ENCODE measurements at places on chromosomes 7 and 10.

- no peak for DNase-seq
These were observed 14.8 kb downstream of the LRRC27 start for GRCh38 chr10:132346806-132347205.

GRCh38 chr7:103560136-103560535 lies 114.1 kb upstream of the SLC26A5 start:
- no peak for DNase-seq

GRCh38 chr7:105377903-105378302 lies 10.8 kb downstream of the SRPK2 start:
- no peak for DNase-seq

DNA sequence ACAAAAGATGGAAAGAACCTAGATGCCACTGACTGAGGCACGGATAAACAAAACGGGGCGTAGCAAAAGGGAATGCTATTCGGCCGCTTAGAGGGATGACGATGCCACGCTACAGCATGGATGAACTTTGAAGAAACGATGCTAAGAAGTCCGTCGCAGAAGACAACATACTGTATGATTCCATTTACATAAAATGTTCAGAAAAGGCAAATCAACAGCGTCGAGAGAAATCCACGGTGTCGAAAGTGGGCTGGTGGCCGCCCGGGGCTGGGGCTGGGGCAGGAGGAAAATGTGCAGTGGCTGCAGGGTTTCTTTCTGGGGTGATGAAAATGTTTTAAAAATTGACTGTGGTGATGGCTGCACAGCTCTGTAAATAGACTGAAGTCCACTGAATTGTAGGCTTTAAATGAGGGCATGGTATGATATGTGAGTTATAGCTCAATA lies 24.1 kb downstream of the GNA12 start:
- DNase-seq, result no peak

GRCh38 chr10:119306514-119306951 lies 99.2 kb downstream of the GRK5 start:
- DNase-seq, result no peak

GRCh38 chr10:74178042-74178791 lies 27.2 kb downstream of the ADK start:
- no peak for DNase-seq

DNA sequence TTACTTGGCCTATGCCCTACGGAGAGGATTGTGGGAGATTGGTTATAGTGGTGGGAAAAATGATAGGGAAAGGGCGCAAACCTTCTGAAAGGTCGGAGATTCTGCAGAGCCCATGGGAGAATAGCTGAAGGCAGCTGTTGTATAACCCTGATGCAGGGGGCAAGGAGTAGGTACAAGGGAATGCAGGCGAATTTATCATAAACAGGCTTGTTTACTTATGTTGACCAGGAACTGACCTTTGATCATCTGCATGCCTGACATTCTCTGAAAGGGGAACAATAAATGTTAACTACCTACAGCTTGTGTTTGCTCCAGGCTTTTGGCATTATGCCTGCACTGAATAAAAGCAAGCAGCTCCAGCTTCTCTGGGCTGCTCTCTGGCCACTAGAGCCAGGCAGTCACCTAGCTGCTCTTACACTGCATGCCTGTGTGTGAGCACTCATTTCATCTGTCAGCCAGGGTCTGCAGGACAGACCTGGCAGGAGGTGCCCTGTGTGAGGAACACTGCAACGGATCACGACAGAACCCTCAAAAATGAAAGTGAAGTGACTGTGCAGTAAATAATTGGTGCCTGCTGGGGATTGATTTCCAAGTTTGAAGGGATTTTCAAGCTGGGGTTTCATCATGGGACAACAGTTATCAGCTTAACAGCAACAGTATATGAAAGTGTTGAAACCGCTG lies 31.1 kb upstream of the ABCA13 start:
- no peak for DNase-seq

- DNase-seq, result no peak
These were observed 27.3 kb downstream of the HYAL4 start for GRCh38 chr7:123871998-123872867.

DNA sequence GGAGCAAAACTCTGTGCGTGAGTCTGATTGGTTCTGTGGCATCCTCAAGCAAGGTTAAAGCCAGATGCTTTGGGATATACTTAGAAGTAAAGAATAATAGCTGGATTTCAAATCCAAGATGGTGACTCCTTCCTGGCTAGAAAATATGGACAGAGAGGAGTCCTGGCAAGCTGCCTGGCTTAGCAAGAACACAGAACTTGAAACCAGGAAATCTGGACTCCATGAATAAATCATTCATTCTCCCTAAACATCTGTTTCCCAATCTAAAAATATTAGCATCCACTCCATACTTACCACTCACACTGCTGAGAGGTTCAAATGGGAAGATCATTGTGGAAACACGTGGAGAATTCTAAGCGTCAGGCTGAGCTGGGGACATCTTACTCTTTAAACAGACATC lies 1074.1 kb upstream of the AUTS2 start:
- DNase-seq, result no peak

DNA sequence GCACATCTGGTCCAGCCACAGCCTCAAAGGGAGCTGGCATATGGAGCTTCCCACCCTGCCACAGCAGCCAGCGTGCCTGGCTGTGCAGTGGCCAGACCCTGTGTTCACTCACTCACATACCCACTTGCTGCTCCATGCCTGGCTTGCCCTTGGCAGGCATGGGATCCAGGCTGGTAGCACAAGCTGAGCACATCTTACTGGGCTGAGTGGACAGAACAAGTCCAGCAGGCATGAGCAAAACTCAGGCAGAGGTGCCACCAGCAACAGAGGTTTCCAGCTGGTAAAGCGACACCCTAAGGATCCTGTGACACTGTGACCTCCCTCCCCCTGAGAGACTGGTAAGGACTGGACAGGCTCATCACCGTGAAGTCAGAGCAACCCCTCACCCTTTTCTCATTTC lies 25.1 kb downstream of the SVIL start:
- DNase-seq, result no peak

DNA sequence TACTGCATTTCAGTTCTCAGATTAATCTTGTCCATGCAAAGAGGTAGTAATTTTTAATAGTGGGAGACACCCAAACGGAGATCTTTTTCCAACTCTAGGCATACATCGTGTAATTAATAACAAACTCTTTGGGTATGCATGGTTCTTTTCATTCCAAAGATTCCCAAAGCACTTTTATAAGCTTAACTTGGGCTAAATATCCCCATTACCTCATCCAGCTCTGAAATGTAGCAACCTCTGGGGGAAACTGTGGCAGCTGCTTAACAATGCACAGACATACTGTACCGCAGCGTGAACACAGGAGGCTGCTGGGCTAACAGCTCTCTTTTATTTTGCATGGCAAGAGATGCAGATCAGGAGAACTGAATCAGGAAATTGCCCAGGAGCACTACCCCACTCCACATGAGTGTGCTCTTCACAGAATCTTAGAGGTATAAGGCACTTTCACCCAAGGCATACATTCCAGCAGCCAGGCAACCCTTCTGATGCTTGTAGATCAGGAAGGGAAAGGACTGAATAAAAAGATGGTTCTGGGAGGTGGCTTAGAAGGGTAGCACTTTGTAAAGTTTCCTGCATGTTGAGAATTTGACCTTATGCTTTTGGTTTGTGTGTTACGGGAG lies 114.4 kb upstream of the GLI3 start:
- no peak for DNase-seq

DNA sequence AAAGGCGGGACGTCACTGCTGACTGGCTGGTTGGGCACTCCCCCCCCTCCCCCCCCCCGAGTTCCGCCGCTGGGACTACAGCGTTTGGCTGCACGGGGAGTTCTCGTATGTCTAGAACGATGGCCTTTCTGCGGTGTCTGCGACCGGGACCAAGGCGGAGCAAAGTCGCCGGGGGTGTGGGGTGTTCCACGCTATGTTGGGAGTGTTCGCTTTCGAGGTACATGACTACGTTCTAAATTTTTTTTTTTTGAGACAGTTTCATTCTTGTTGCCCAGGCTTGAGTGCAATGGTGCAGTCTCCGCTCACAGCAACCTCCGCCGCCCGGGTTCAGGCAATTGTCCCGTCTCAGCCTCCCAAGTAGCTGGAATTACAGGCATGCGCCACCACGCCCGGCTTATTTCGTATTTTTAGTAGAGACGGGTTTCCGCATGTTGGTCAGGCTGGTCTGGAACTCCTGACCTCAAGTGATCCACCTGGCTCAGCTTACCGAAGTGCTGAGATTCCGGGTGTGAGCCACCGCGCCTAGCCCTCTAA lies 573 bp upstream of the IDI1 start:
- no peak for DNase-seq

DNA sequence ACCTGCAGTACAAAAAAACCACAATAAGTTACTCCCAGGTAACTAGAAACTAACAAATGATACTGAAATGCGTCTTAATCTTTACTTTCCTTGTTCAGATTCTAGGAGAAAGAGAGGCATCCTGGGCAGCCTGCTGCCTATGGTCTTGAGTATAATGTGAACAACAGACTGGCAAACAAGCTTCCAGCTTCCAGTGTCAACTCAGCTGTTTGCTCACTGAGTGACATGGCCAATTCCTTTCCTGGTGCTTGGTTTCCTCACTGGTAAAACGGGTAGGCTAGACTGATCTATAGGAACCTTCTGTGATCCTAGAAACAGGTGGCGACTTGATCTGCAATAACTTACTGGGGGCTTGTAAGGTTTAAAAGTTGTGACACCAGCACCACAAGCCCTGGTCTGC lies 10.1 kb downstream of the POLR3A start:
- no peak for DNase-seq

DNA sequence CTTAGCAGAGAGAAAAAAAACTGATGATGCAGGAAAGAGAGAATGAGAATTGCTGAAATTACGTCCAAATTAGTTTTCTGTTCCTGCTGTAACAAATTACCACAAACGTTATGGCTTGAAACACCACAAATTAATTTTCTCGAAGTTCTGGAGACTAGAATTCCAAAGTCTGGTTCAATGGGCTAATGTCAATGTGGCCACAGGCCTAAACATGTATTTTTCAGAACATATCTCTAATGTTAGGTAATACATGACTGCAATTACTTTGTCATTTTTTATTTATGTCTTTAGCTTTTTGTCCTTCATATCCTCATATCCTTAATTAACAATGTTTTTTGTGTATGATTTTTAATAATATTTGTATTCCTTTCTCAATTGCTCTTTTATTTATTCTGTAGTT lies 3.0 kb upstream of the AKR1C3 start:
- no peak for DNase-seq

DNA sequence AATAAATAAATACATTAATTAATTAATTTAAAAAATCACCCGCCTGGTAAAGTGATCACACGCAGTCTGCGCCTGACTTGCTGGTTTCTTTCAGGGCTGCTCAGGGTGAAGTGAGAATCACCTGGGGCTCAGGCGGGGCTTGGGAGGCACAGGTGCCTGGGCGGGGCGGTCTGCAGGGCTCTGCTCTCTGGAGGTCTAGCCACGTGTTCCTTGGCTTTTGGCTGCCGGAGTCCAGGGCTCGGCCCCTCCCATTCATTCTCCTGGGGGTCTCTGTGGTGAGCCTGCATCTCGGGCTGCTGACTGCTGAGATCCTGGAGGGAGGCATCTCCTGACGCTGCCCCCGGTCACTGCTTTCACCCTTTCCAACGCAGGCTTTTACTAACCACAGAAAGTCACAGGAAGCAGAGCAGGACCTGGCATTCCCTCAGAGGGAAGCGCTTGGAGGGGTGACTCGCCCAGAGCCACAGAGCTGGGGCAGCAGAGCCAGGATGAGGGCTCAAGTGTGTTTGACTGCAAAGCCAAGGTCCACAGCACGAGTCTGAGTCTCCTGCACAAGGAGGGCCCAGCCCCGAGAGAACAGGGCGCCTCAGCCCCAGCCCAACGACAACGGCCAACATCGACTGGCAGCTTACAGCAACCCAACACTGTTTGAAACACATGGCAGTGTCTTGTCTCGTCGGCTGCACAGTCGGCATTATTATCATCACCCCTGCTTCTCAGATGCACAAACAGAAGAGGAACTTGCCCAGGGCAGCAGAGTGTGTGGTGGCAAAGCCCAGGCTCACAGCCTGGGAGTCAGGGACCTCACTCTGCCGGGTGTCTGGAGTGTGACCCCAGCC lies 22.4 kb upstream of the MNX1 start:
- no peak for DNase-seq

DNA sequence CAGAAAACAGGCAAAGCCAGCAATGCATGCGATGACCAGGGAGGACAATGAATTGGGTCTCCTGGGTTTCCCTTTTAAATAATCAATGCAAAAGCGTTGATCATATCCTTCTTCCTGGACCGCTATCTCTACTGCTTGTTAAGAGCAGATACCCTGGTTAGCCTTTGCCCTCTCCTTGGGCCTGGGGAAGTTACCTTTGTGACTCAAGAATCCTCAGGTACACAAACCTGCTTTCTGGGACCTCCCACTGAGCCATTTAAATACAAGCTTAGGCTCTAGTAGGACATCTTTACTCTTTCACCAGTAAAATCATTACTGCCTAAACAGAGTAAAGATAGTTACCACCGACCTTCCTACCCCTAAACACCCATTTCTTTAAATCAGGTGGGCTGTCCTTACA lies 173.9 kb downstream of the WNT2 start:
- no peak for DNase-seq

DNA sequence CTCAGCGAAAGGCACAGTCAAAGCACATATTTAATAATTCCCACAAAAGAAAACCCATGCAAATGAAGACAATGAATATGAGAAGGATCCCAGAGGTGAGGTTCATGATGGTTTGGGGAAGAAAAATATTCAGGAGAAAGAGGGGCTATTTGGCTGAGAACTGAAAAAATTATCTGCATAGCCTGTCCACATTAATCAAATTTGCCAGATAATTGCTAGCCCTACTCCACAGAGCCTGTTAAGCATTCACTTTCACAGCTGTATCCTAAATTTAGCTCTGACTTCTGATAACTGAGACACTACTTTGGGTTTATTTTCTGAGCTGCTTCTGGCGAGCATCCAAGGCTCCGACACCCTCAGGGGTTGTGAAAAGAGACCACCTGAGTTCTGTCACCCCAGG lies 176.2 kb downstream of the HERPUD2 start:
- no peak for DNase-seq

DNA sequence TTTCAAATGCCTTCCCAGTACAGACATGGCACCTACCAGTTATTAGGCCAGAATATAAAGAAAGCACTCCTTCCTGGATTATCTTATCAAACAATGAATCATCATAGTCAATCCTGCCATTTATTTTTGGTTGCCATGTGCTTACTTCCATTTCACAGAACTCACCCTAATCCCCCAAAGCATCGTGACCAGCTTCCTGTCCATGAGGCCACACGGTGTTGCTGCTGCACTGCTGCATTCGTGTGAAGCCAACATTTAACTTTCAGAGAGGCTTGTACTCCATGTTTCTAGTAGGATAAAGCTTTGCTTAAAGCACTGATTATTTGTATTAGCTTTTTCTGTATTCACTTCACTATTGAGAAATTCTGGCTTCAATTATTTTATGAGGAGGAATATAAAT lies 14.4 kb downstream of the COL28A1 start:
- no peak for DNase-seq

- no peak for DNase-seq
These were observed 514.8 kb downstream of the TNS3 start for GRCh38 chr7:47066976-47067614.

GRCh38 chr10:132300582-132300981 lies 7.2 kb downstream of the STK32C start:
- DNase-seq, result peak; percentile 18

Measured in kidney (tissue), 22 donors.